Stimulated activated CD8-positive, alpha-beta memory T cell treated with anti-CD3 and anti-CD28 coated beads, Interleukin-4, amount 100 ng/mL, for 1 hour (primary cell): ENCODE measurements at places on chromosomes 5 and 9.

DNA sequence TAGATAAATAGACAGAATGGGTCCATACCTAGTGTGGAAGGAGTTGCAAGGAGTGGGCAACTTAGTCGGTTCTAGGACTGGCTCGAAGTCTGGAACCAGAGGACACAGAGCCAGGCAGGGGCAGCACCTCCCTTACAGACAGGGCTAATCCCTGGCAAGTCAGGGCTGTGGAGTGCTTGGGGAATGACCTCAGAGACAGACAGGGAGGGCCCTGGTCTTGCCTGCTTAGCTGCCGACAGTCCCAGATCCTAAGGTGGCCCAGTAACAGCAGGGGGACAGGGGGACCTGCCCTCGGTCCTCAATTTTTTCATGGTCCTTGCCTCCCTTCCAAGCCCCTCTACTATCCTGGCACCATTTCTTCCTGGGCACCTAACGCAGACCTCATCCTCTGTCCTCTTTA lies 222.4 kb upstream of the TNC start:
- DNase-seq, result no peak

DNA sequence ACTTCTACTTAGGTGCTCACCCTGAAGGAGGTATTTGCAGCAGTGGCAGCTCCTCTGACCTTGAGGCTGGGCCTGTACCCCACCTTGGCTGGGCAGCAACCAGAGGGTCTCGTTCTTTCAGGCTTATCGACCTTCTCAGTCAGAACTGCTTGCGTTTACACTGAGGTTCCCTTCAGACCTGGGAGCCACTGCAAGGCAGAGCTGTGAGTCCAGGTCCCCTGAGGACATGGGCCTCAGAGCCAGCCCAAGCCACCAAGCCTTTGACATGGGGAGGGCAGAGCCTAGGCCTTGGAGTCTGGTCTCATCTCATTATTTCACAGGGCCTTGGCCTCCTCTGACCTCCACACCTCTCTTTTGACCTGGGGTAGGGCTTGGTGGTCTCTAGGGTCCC lies 13.7 kb downstream of the ACSL6 start:
- DNase-seq, result no peak

DNA sequence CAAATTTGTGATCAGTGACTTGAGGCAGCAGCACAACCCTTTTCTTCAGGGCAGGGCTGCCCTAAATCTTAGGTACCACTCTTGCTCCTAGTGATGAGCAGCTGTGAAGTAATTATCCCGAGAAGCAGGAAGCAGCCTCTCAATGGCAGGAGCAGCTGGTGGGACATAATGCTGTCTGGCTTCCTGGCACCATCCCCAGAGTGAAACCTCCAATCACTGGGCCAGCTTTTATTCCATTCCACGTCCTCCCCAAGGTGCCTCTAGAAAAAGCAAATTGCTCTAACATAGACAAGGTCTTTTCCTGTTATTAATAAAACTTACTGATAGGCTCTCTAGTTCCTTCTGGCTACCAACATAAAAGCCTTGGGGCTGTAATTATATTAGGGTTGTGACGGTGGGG lies 154.0 kb downstream of the FRMD3 start:
- DNase-seq, result no peak

- DNase-seq, result no peak
Measured at GRCh38 chr9:18666348-18666747, 192.4 kb downstream of the ADAMTSL1 start.

- DNase-seq, result no peak
Measured at GRCh38 chr9:130348881-130349280, 83.3 kb downstream of the HMCN2 start.

GRCh38 chr9:127165116-127165515 lies 42.7 kb upstream of the ANGPTL2 start:
- DNase-seq, result no peak

DNA sequence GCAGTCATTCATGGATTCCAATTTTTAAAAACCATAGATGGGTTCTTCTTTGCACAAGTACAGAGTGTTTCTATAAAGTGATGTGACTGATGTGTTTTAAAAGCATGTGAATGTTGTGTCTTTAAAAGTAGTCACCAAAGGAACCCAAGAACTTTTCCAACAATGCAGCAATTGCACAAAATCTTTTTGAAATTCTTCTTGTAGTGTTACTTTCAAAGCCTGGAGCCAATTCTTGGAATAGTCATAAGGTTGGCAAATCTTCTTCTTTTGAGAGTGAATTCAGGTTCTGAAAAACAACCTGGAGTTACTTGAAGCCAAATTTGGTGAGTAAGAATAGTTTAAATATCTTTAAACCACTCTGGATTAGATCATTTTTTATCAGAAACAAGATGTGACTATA lies 10.5 kb downstream of the GRAMD2B start:
- no peak for DNase-seq

GRCh38 chr5:153551537-153552079 lies 61.1 kb downstream of the GRIA1 start:
- DNase-seq, result no peak

DNA sequence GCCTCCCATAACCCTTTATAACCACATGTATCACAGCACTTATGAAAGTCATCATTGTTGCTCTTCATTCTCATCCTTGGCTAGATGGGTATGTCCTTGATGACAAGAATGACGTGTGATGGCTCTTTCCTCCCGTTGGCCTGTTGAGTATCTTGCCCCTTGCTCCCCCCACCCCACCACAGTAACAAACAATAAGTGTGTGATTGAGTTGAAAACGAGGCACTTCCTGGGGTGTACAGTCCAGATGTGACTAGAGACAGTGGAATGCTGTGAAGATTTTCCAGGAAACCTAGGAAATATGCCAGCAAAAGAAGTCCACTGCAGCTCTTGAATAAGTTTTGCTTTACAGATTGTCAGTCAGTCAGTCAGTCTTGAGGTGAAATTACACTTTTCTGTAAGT lies 262.5 kb downstream of the ELAVL2 start:
- no peak for DNase-seq

- DNase-seq, result no peak
Measured at GRCh38 chr9:122212473-122213004, 16.2 kb downstream of the LHX6 start.

GRCh38 chr5:146697211-146697610 lies 181.2 kb upstream of the GPR151 start:
- no peak for DNase-seq

GRCh38 chr9:90505695-90506094 lies 136.9 kb downstream of the DIRAS2 start:
- no peak for DNase-seq

DNA sequence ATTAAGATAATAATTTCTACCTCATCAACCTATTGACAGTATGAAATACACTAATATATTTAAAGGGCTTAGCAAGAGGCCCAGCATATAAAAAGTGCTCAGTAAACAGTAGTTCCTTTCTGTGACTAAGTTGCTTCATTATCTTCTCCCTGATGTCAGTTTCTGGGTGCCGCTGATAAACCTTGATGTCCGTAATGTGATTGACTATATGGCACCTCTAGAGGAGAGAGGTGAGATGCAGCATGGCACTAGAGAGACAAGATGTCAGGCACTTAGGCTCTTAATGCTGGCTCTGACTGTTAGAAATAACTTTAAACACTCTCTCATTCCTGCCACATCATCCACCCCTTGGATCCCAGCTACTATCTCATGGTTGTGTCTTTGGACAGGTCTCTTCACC lies 455.9 kb upstream of the KLF4 start:
- no peak for DNase-seq

- no peak for DNase-seq
Measured at GRCh38 chr5:73454379-73455036, 5.9 kb upstream of the FOXD1 start.

GRCh38 chr5:56987171-56987570 lies 35.2 kb upstream of the MIER3 start:
- DNase-seq, result no peak
